Sigmoid colon (tissue), 7 donors: ENCODE measurements at places on chromosomes 6 and 20. TPM values are rescaled to one million over a fixed set of nuclear protein-coding genes. Genes with fewer than 3 reads are reported as not detected.

GRCh38 chr6:26122793-26123674, 35.8 kb downstream of the HFE start:
- DNase-seq, result peak; percentile 98

The GDAP1L1 gene
- 1.3 TPM for total RNA-seq

- DNase-seq, result no peak
These were observed 164.2 kb downstream of the SLC24A3 start for GRCh38 chr20:19376451-19377229.

DNA sequence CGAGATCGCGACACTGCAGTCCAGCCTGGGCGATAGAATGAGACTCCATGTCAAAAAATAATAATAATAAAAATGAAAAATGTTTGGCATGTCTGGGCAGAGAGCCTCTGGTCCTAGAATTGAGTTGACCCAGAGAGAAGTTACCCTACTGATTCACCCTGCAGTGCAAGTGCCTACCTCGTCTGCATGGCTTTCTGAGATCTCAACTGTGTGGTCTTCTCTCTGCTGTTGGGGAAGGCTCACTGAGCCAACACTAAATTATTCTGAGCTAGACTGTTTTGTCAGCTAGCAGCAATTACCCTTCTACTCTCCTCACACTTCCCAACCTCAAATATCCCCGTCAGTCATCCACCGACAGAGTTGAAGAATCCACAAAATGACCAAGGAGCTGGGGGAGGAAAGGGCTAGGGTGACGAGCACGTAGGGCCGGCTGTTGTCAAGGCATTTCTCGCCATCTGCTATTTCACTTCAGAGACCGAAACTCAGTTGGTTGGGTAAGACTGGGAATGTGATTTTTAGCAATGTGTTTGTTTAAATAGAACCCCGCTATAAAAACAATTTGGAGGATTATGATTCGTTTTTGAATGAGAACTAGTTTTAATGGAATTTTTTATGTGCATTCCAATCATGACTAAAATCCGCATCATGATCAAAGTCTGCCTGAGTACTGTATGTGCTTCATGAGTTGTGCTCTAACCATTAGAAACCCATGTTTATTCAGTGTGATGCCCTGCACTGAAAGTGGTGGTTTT, 9.4 kb downstream of the MAS1 start:
- DNase-seq, result no peak

The KIF6 gene
- 0.99 TPM for total RNA-seq

The HLA-G gene
- not detected for total RNA-seq

DNA sequence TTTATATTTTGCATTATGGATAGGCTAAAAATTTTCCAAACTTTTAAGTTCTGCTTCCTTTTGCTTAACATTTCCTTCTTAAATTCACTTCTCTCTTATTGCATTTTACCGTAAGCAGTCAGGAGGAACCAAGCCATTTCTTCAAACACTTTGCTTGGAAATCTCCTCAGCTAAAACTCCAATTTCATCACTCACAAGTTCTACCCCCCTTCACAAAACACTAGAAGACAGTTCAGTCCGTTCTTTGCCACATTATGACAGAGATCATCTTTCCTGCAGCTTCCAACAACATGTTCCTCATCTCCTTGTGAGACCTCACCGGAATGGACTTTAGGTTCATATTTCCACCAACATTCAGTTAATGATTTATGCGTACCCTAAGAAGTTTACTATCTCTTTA, 79.2 kb upstream of the LY86 start:
- DNase-seq, result no peak

The CD40 gene
- total RNA-seq, result 5.0 TPM

DNA sequence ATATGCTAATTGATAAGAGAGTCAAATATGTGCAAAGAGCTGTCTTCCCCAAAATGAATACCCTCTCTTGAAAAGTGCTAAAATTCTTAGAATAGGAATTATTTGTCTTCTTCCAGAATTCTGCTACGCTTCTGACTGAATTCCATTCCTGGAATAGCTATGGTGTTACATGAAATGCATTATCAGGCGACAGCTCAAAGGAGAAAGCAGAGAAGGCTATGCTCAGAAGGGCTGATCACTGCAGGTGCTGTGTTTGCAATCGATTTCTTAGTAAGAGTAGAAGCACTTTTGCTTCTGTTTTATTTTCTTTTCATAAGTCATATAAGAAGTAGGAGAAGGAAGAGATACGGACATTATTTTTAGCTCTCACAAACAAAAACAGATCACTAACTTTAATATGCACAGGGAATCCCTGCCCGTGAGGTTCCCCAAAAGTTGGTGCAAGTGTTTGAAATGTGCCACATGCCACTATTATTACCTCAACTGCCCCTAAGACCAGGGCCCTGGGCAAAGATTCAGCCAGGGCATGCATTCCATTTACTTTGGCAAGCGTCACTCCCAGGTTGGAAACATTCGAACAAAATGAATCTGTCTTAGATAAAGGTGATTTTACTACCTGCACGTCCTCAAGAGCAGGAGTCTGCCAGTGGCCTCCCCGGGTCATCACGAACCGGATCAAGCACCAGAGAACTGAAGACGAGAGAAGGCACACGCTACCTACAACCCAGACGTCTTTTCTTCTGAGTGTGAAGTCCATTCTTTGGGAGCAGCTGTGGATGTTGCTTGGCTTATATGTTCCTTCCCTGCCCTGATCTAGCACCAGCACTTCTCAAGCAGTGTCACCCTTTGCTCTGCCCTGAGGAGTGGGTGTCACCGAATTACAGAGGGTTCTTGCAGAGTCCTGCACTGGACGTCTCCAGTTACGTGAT, 7.2 kb downstream of the MYLK4 start:
- DNase-seq, result no peak

GRCh38 chr6:22657352-22657980, 88.1 kb downstream of the HDGFL1 start:
- DNase-seq, result no peak

DNA sequence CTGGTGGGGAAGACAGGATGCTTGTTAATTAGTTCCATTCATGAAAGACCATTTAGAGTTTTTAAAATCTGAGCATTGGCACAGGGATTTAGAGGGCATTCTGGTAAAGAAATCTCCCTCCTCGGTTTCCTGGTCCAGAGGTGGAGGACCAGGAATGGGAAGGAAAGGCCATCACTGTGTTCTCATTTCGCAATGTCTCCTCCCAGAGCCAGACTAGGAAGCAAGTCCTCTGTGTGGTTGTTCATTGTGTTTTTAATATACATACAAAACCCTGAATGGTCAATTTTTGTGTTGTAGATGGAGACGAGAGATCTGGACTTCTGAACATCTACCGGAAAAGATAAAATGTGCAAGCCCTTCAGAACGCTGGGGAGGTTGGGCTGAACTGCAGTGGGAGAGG, 41.3 kb downstream of the RIN2 start:
- no peak for DNase-seq

- no peak for DNase-seq
These were observed 56.7 kb downstream of the TRMT6 start for GRCh38 chr20:5893621-5894020.

GRCh38 chr6:166677941-166678340, 50.9 kb upstream of the RPS6KA2 start:
- no peak for DNase-seq

GRCh38 chr20:3090565-3090964, 6.0 kb upstream of the AVP start:
- no peak for DNase-seq

The RAB44 gene
- not detected for total RNA-seq

The LY6G5B gene
- total RNA-seq, result 5.0 TPM

GRCh38 chr20:48393311-48393685, 434.5 kb downstream of the PREX1 start:
- DNase-seq, result no peak

- DNase-seq, result no peak
These were observed 50.2 kb downstream of the HDAC2 start for GRCh38 chr6:113920663-113921267.

DNA sequence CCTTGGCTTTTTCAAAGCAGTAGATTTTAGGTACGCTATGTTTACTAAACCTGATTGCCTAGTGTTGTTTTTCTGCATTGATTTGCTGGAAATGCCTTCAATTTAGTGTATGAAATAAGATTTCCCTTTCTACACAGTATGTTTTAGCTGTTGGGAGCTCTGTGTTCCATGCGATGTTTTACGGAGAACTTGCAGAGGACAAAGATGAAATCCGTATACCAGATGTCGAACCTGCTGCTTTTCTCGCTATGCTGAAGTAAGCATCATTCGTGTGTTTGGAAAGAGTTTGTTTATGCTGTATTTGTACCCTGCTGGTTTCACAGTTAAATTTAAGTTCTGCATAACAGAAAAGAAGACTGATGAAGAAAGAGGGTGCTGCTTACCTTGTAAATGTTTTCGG, 1.9 kb downstream of the BTBD3 start:
- no peak for DNase-seq

DNA sequence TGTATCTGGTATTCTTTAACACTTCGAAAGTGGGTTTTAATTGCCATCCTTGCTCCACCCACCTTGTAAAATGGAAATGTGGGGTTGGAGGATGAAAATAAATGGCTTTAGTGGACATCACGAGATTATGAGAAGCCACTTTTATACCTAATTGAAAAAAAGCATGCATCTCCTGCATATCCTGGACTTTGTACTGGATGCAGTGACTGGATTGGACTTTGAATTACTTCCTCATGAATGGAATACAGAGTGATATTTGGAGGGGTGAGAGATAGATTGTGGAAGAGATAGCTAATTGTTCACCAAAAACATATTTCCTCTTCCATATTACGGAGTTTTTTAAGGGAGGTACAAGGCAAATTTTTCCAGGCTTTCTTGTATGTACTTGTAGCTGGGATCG, 813.0 kb downstream of the TENT5A start:
- no peak for DNase-seq

The FNDC1 gene
- 19.8 TPM for total RNA-seq

The NKX2-4 gene
- total RNA-seq, result not detected

- DNase-seq, result no peak
These were observed 143.2 kb upstream of the RNF24 start for GRCh38 chr20:4158466-4159050.

DNA sequence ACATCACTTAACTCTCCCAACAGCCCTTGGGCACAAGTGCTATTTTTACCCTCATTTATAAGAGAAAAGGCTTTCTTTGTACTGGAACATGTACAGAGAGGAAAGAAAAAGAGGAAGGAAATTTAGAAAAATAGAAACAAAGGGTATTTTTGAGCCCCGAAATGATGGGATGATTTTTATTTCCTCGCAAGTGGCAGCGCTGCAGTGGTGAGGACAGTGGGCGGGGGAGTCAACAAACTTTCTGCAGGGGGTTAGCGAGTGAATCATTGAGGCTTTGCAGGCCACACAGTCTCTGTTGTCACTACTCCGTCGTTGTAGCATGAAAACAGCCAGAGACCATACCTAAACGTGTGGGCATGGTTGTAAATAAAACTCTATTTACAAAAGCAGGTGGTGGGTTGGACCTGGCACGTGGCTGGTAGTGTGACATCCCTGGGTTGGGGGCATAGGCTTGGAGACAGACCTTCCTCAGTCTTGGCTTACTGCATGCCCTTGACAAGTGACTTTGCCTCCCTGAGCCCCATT, 25.5 kb upstream of the OCSTAMP start:
- DNase-seq, result peak; percentile 32

DNA sequence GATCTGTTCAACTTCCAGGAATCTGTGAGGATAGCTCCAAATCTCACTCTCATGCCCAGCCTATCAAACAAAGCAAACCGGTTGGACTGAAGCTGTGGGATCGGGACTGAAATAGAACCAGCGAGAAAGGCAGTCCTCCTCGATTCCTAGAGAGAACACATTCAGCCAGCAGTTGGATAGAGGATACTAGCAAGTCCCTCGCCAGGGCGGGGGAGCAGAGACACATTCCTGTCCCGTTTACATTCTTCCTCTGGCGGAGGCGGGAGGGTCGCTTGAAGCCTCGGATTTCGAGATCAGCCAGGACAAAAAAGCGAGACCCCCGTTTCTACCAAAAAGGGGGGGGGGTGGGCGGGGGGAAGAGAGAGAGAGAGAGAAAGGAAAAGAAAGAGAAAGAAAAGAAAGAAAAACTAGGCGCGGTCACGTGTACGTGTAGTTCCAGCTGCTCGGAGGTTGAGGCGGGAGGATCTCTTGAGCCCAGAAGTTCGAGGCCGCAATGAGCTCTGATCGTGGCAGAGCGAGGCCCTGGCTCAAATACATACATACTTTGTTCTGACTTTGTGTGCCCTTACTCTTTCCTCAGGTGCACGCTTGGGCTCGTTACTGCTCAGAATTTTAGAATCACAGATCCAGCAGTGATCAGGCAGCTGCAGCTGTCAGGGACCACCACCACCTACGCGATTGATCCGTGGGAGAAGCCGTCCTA, 19.5 kb downstream of the ZNF311 start:
- DNase-seq, result peak; percentile 93

The EMILIN3 gene
- total RNA-seq, result 3.6 TPM

DNA sequence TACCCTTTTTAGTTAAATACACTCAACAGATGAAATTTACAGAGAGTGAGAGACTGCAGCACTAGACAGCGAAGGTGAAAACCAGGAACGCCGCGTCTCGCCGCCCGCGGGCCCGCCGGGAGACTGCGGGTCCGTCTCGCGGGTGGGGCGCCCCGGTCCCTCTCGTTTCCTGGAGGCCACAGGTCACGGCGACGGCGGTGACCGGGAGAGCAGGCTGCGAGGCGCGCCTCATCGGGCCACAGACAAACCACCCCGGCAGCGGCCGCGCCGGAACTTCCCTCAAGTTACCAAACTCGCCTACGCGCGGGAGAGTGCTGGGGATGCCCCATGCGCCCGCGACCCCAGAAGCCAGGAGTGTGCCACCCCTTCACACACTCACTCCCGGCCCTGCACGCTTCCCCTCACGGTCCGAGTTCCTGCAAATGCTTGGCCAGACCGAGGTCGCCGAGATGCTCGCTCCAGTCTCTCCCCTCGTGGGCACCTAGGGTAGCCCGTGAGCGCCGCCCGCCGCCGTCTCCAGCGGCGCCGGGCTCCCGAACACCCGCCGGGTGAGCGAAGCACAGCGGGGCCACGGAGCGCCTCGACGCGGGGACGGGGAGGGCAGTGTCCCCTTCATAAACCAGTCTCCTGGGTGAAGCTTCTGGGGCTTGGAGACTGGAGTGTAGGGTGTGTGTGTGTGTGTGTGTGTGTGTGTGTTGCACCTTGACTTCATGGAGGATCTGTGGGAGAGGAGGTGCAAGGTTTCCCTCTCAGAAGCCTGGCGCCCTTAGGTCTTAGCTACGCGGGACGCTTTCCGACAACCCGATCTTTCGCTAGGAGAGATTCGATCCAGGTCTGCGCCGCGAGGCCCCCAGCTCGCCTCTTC, 1.4 kb downstream of the BACH2 start:
- peak; percentile 72 for DNase-seq

DNA sequence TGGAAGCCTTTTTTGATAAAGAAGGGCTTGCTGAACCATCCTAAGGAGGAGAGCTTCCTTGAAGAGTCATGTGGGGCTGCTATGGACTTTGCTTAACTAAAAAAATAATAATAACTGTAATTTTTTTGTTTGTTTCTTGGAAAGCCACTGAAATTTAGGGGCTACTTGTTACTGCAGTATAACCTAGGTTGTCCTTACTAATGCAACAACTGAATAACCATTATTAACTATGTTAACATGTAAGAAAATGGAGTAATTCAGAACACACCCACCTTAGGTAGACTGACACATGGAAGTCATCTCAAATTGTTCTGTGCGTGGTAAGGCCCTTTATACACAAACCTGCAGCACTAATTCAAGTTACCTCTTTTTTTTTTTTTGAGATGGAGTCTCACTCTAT, 90.9 kb upstream of the SOX4 start:
- no peak for DNase-seq
